ENCODE measurements at places on chromosomes 12 and 14. TPM values are rescaled to one million over a fixed set of nuclear protein-coding genes. Genes with fewer than 3 reads are reported as not detected.
A peak's percentile ranks its signal among the peaks of the same experiment; 100 is the strongest.

- no peak for DNase-seq
These were observed 55.8 kb downstream of the CCDC85C start for GRCh38 chr14:99548255-99548654.

- no peak for DNase-seq
These were observed 84.3 kb downstream of the ETNK1 start for GRCh38 chr12:22709292-22709691.

GRCh38 chr14:68501614-68502052, 291.2 kb downstream of the ZFP36L1 start:
- DNase-seq: peak; percentile 51

- peak; percentile 54 for DNase-seq
These were observed 10.8 kb downstream of the TMEM52B start for GRCh38 chr12:10189653-10190052.

DNA sequence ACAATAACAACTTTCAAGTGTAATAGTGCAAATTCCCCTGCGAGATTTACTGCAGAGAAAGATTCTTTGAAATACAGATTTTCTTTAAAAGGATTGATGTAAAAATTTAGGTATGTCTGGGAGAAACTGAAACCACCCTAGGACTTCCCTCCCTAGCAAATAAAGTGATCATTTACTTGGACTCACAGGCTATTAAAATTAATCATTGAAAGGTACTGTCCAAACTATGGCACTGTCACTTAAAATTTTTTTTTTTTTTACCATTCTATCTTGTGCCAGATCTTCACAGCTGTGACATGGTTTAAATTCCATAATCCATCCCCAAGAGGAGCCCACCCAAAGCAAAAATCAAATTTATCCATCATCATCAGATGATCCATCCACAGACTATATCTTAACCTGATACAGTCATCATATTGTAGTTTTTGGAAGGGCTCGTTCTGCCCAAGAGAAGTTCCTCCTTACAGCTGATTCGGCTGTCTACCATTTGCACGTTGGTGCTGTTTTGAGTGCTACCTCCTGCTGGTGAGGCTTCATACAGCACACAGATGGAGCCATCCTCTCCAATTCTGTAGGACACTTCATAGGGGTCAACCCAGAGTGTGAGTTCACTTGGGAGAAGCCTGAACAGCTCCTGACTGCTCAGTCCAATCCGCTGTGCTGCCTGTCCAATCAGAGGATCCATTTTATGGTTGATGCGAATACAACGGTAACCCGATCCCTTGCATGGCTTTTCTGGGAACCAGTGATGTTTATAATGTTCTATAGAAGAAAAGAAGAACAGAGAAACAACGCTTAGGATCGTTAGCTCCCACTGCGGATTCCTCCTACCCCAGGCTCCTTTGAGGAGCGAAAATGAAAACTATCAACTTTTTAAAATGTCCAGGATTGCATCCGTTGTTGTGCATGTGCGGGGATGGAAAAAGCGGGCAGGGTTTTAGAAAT, 1.7 kb downstream of the BTG1 start:
- peak; percentile 64 for DNase-seq

DNA sequence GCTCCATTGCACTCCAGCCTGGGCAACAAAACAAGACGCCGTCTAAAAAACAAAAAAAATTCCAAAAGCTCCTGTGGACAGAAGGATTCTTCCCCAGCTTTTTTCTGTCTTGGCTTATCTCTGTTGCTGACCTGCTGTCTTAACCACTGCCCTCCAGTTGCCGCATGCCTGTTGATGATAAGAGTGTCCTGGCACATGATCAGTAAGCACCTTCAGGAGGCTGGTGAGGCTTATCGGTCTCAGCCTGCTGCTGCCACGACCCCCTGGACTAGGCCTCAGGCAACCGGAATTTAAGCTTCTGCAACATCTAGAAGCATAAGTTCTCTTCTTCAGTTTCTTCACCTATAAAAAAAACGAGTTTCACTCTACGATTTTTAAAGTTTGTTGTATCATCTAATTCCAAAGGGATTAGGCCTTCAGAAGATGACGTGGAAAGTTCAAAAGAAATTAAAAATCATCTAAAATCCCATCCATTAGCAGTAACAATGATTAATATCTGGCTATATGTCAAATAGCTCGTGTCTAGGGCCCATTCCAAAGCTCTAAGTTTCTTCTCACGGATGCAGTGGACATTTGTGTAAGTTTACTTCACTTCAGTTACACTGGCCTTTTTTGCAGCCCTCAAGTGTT, 46.4 kb downstream of the RESF1 start:
- DNase-seq: no peak

DNA sequence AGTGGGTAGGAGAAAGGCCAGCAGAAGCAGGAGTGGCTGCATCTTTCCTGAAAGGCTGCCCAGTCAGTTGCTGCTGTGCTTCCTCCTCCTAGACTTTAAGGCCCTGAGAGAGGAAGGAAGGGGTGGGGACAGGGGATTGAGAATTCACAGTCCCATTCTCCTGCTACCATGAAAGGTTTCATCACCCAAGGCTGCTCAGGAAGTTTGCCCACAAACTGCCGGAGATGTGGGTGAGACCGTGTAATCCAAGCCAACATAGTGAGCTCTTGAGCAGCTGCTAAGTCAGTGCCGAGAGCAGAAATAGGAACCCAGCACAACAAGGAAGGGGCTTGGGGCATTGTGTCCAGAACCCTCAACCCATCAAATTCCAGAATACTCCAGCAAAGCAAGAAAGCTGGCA, at the start of gene CTSG:
Gene CTSG (minus strand): TSS at position 69 of the 400 bp plus-strand sequence. CDS start 27 bp downstream, at position 42.
- no peak for DNase-seq

DNA sequence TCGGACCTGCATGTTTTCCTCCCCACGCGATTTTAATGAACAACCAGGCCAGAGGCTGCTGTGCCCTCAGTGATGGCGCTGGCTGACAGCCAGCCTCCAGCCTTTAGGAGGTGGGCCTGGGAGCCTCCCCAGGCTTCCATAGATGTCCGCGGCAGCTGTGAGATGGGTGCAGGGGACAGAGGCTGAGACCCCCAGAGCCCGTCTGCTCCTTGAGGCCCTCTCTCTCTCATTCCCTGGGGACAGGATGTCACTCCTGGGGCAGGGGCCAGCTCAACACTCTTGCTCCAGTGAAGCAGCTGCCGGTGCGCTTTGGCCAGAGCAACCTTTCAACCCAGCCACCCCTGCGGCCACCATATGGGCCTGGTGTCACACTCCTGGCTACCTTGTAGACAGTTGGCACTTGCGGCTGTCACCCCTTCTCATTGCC, 24.8 kb downstream of the MVK start:
- no peak for DNase-seq

GRCh38 chr14:28303248-28303647, 463.3 kb upstream of the FOXG1 start:
- DNase-seq: no peak

DNA sequence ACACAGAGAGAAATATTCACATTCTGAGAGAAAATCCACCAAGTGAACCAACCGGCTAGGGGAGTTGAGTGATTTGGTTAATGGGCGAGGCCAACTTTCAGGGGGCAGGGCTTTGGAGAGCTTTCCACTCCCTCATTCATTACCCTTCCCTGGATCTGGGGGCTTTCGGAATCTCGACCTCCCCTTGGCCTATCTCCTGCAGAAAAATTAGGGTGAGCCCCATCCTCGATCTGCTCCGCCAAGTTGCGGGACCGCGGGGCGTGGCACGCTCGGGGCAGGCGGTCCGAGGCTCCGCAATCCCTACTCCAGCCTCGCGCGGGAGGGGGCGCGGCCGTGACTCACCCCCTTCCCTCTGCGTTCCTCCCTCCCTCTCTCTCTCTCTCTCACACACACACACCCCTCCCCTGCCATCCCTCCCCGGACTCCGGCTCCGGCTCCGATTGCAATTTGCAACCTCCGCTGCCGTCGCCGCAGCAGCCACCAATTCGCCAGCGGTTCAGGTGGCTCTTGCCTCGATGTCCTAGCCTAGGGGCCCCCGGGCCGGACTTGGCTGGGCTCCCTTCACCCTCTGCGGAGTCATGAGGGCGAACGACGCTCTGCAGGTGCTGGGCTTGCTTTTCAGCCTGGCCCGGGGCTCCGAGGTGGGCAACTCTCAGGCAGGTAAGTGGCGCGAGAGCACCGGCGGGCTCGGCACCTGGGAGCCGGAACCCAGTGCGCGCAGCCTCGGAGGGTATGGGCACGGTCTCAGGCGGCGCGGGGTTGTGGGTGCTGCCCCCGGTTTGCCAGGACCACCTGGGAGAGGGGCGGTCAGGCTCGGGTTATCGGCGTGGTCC, at the start of gene ERBB3:
Gene ERBB3 (plus strand): TSS at position 443 of the 833 bp plus-strand sequence. CDS start 136 bp downstream, at position 579.
- DNase-seq: peak; percentile 80

The KMT2D gene
- total RNA-seq: 64.2 TPM

The KIF5A gene
- total RNA-seq: 0.04 TPM

The TAS2R19 gene
- total RNA-seq: 0.34 TPM

The CMA1 gene
- total RNA-seq: 0.38 TPM

All from psoas muscle (tissue), 8 donors.